ENCODE measurements at places on chromosomes 11 and 22.

- DNase-seq = peak; percentile 78
- no peak overlapping the region for H3K4me3 ChIP-seq
- peaks cover 66% of the 10 kb centered on the region for H3K4me1 ChIP-seq
- H3K27ac ChIP-seq = peak overlapping the region; percentile 82
- no peaks in the 10 kb centered on the region for H3K36me3 ChIP-seq
- no peaks in the 10 kb centered on the region for H3K27me3 ChIP-seq
Measured at GRCh38 chr22:32619614-32620426, 145.2 kb downstream of the FBXO7 start.

DNA sequence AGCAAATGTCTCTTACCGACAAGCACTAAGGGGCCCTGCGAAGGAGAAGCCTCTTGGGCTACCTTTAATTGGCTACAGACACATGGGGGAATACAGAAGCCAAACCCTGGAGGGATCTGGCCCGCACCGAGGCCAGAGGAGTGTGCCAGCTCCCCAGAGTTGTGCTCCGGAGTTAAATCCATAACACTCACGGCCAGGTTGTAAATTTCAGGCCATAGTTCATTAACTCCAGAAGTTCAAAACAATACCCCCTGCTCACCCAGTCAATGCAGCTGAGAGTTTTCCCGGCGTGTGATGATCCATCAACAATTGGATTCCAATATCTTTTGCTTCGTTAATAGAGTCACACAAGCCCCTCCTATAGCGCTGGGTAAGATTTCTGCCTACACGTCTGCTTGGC is 371.5 kb downstream of the NXPE2 start:
- no peaks in the 10 kb centered on the region for H3K4me1 ChIP-seq
- no peak overlapping the region for H3K27ac ChIP-seq
- H3K36me3 ChIP-seq = no peaks in the 10 kb centered on the region

- H3K27me3 ChIP-seq = no peaks in the 10 kb centered on the region
- no peaks in the 10 kb centered on the region for H3K4me1 ChIP-seq
- no peak overlapping the region for H3K4me3 ChIP-seq
- H3K36me3 ChIP-seq = no peaks in the 10 kb centered on the region
- DNase-seq = no peak
- H3K27ac ChIP-seq = no peak overlapping the region
Measured at GRCh38 chr11:128375961-128376360, 211.4 kb downstream of the ETS1 start.

DNA sequence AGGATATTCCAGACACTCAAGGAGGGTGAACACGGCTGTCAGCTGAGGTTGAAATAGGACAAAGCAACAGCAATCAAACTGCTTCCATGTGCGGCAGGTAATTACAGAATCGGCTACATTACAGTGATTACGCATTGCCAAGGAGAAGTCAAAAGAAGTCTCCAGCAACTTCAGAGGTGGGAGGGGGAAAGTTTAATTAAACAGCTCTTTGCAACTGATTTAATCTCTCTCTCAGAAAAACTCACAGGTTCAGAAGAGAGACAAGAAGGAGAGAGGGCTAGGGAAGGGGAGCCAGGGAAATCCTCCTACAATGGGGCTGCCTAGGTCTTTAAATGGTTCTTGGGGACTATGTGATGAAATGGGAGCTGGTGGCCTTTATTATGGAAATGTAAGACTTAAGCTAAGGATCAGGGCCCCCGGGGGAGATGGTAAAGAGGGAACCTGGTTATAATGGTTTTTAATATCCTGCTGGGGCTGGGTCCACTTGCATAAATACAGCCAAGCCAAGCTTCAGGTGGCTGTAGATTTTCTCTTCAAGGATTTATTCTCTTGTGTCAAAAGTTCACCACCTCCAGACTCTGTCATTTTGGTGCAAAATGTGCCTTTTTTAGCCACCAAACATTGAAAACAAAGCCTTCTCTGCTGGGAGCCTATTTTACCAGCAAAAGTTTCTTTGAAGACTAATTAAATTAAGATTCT is 354.7 kb upstream of the NARS2 start:
- no peak overlapping the region for H3K27ac ChIP-seq
- DNase-seq = no peak
- no peaks in the 10 kb centered on the region for H3K4me1 ChIP-seq
- H3K27me3 ChIP-seq = no peaks in the 10 kb centered on the region
- H3K4me3 ChIP-seq = no peak overlapping the region

DNA sequence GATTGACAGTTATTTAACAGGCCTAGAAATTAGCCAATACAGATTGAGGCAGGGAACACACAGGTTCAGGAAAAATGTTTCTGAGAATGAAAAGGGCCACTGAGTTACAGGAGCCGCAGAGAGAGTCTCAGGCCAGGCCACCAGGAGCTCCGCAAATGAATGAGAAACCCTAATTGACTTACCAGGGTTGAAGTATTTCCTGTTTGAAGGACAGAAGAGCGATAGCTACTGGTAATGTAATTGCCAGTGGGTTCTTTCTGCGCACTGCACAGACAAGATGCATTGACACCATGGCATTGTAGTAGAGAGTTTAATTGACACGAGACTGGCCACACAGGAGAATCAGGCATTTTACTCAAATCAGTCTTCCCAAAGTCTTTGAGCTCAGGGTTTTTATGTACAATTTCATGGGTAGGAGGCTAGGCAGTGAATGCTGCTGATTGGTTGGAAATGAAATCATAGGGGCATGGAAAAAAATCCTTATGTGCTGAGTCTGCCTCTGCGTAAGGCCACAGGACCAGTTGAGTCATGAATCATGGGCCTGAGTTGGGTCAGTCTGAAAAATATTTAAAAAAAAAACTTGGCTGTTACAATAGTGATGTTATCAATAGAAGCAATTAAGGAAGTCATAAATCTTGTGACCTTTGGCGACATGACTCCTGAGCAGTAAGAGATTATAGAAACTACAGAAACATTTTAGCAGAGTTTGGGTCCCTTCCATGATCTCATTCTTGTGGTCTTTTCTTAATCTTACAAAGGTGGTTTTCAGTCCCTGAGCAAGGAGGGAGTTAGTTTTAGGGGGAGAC is 203.8 kb downstream of the CASP12 start:
- no peaks in the 10 kb centered on the region for H3K27me3 ChIP-seq
- H3K27ac ChIP-seq = no peak overlapping the region
- H3K36me3 ChIP-seq = no peaks in the 10 kb centered on the region
- no peak for DNase-seq
- no peaks in the 10 kb centered on the region for H3K4me1 ChIP-seq
- H3K4me3 ChIP-seq = no peak overlapping the region

DNA sequence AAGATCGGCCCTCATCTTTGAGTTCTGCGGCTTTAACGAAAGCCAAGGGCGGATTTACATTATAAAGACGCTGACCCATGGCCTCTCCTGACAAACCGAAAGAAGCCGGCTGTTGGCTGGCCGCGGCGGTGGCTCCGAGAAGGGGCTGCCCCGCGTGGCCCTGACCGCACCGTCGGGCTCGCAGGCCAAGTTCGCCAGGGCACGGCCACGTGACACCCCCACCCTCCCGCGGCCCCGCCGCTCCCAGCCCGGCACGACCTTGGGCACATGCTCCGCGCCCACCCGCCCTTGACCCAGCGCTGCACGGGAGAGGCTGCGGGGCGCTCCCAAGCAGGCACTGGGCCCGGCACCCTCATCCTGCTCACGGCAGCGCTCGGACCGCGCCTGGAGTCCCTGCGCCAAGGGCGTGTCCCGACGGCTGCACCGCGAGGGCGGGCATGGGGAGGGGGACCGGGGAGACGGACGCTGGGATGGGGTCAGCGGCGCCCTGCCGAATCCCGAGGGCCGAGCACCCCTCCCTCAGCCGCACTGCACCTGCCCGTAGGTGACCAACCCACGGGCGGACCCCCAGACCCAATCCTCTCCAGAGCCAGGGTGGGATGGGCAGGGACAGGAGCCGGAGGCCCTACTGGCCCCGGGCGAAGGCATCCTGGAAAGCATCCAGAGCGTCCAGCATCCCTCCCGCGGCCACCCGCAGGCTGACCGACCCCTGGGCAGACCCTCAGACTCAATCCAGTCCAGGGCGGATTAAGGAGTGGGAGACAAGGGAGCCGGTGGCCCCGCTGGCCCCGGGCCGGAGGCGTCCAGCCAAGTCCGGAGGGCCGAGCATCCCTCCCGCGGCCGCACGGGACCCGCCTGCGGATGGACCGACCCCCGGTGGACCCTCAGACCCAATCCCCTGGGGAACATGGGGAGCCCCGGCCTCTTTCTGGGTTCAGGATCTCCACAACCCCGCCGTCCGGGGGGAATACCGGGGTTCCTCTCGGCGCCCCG is 759 bp downstream of the CPT1A start:
- H3K27ac ChIP-seq = peak overlapping the region; percentile 95
- H3K4me3 ChIP-seq = peak overlapping the region; percentile 89
- H3K4me1 ChIP-seq = peaks cover 69% of the 10 kb centered on the region
- peak; percentile 79 for DNase-seq
- H3K27me3 ChIP-seq = no peaks in the 10 kb centered on the region

DNA sequence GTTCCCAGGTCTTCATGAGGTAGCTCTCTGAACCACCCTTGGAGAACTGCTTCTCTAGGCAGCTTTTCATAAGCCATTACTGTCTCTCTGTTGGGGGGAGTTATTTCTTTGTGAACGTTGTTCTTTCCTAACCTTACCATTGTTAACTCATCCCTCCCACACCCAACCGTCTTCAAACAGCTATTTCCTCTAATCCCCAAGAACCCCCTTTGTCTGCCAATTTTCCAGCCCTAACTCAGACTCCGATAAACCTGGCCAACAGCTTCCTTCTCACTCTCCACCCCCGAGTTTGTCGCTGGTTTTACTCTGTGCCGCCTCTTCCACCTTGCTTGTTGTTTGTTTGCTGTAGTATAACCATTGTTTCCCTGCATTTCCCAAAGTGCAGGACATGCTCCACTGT is 131.5 kb downstream of the CCDC34 start:
- peaks cover 57% of the 10 kb centered on the region for H3K4me1 ChIP-seq
- H3K27me3 ChIP-seq = no peaks in the 10 kb centered on the region
- no peak for DNase-seq
- H3K4me3 ChIP-seq = no peak overlapping the region
- H3K27ac ChIP-seq = no peak overlapping the region

- H3K27me3 ChIP-seq = no peaks in the 10 kb centered on the region
- DNase-seq = no peak
- no peaks in the 10 kb centered on the region for H3K4me1 ChIP-seq
- no peak overlapping the region for H3K4me3 ChIP-seq
- H3K36me3 ChIP-seq = no peaks in the 10 kb centered on the region
Measured at GRCh38 chr11:87284306-87284705, 246.6 kb downstream of the TMEM135 start.

DNA sequence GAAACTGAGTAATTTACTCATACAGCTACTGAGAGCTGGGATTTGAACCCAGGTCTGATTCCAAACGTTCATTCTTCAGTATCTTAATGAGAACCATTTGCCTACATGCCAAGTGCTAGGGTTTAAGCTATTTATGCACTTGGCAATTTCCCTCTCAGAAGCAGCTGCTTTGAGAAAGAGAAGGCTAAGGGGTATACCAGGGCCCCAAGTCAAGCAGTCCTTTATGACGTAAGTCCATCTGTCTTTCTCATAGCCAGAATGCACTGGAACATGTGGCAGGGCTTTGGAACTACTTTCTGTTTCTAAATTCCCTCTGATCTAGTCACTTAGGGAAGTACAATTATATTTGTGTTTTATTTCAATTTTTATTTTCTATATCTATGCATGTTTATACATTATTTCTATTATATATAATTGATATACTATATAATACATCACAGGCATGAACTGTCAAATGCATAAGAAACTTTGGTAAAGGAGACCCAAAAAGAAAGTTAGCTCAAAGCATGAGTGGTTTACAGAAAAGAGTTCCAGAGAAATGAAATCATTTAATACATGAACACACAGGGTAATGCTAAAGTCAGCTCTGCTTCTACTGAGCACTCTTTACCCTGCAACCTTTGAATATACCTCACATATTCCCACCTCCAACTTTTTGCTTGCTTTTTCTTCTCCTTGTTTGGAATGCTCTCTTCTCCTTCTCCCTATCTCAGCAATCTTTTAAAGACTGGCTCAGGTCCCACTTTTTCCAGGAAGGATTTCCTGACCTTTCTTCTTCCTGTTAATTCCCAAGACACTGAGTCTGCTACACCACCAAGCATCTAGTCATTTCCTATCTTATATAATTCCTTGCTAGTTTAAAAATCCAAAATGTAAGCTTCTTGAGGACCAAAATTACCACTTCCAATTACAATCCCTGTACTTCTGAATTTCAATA is 80.5 kb upstream of the GDPD4 start:
- no peak overlapping the region for H3K27ac ChIP-seq
- no peak for DNase-seq

- no peaks in the 10 kb centered on the region for H3K36me3 ChIP-seq
- H3K4me3 ChIP-seq = no peak overlapping the region
- no peak for DNase-seq
- H3K27ac ChIP-seq = no peak overlapping the region
- no peaks in the 10 kb centered on the region for H3K27me3 ChIP-seq
Measured at GRCh38 chr11:131356206-131356605, 14.2 kb upstream of the NTM start.

DNA sequence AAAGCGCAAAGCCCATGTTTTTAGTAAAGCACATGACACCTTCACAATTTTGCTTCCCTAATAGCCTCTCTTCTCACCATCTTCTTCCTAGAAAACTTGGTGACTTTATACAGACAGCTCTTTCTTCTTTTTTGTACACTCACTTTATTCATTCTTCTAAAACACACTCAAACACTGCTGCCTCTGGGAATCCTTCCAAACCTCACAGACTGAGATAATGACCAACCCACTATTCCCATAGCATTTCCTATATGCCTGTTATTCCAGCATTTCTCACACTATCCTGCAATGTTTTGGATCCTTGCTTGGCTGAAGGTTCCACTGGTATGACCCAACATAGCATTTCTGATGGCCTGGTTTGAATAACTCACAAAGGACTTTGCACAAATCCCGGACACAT is 442.1 kb upstream of the CCDC90B start:
- no peaks in the 10 kb centered on the region for H3K4me1 ChIP-seq
- no peaks in the 10 kb centered on the region for H3K27me3 ChIP-seq
- H3K36me3 ChIP-seq = no peaks in the 10 kb centered on the region
- no peak for DNase-seq

DNA sequence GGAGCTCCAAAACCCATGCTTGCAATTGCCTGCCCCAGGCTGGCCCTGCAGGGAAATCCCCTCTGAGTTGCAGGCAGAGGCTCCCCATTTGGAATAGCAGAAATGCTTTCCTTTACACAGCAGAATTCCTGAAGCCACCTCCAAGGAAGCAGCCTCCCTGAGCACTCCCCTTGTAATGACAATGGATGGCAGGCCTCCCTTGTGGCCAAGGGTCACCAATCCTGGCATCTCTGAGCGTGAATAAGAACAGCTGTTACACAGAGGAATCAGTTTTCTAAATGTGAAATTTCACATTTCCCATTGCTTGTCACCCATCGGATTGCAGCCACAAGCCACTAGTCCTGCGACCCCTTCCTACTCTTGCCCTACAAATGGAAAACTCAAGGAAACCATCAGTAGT is 107.6 kb downstream of the GALNT18 start:
- peaks cover 38% of the 10 kb centered on the region for H3K4me1 ChIP-seq
- no peaks in the 10 kb centered on the region for H3K36me3 ChIP-seq
- H3K4me3 ChIP-seq = no peak overlapping the region
- DNase-seq = no peak
- no peaks in the 10 kb centered on the region for H3K27me3 ChIP-seq

Data from sigmoid colon (tissue), 7 donors.